Kidney (tissue), 22 donors: ENCODE measurements at places on chromosomes 6 and 20. TPM values are rescaled to one million over a fixed set of nuclear protein-coding genes. Genes with fewer than 3 reads are reported as not detected.

The WFDC10B gene
- polyA plus RNA-seq, result not detected

DNA sequence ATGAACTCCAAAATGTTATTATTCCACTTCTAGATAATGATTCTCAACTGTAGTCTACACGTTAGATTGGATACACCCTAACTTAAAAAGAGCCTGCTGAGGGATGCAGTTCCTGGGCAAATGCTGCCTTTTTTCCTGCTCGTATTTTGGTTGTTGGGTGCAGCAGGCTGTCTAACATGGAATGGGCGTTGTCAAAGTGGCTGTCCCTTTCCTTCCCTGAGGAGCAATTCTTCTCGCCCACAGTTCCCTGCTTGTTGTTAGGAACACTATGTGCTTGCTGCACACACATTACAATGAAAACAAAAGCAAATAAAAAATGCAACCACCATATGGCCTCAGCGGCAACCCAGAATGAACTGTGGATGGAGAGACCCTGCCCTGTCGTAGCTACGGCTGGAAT is 1.7 kb upstream of the ADGRF5 start:
- no peak for DNase-seq

The CST7 gene
- 1.4 TPM for polyA plus RNA-seq

The HLA-DMA gene
- polyA plus RNA-seq, result 101 TPM

The FAM209B gene
- polyA plus RNA-seq, result not detected

The SIRPA gene
- polyA plus RNA-seq, result 24.7 TPM

DNA sequence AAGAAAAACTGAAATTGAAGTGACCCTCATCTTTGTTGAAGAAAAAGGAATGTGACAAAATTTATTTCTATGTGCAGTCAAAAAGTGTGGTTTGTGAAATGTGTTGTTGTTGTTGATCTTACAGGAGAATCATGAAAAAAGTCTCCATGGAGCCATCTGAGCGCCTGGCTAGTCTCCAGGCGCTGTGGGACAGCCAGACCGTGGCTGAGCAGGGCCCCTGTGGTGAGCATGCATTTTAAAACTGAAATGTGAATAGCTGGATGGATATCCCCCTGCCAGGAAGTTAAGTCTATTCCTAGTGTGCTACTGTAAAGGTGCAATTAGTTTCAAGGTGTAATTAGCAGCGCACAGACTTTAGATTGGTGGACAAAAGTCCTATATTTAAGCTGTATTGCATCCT is 170.6 kb downstream of the CARMIL1 start:
- no peak for DNase-seq

DNA sequence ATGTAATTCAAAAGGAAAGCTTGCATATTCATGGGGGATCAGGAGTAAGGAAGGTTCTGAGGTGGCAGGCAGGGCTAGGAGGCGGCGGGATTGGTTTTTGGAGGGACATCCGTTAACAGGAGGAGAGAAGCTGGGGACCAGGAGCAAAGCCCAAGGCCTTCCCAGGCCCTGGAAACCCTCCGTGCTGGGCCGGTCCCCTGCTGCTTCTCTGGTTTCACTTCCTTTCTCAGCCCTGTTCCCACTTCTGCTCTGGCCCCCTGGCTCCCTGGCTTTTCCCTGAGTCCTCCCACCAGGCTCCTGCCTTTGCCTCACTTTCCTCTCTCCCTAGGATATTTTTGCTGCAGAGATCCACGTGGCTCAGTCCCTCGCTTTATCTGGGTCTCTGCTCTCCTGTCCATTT is 26.4 kb upstream of the SALL4 start:
- DNase-seq, result no peak
